ENCODE measurements at places on chromosomes 6 and 20. TPM values are rescaled to one million over a fixed set of nuclear protein-coding genes. Genes with fewer than 3 reads are reported as not detected.

Gene PTCHD4
- total RNA-seq = not detected

Gene DEFB132
- not detected for total RNA-seq

Gene SLA2
- total RNA-seq = 59.6 TPM

Gene MAP3K5
- 8.8 TPM for total RNA-seq

Gene GNAS-AS1
- 0.64 TPM for total RNA-seq

Gene HCRTR2
- not detected for total RNA-seq

Gene NEDD9
- 36.9 TPM for total RNA-seq

Gene GRIK2
- not detected for total RNA-seq

Gene FABP7
- not detected for total RNA-seq

Gene SLC9A8
- total RNA-seq = 15.7 TPM

Gene NINL
- total RNA-seq = 3.5 TPM

Gene REM1
- total RNA-seq = not detected

Gene EDN3
- not detected for total RNA-seq

Gene EPHA7
- total RNA-seq = not detected

Gene MAN1A1
- total RNA-seq = 43.7 TPM

Gene PAX1
- total RNA-seq = not detected

Gene PDE10A
- total RNA-seq = not detected

Gene WFDC5
- not detected for total RNA-seq

Gene CLDN20
- total RNA-seq = 0.21 TPM

Gene VIP
- total RNA-seq = not detected

Gene CHRNA4
- total RNA-seq = not detected

Gene ECT2L
- not detected for total RNA-seq

Gene PNLDC1
- 0.97 TPM for total RNA-seq

Gene CLVS2
- total RNA-seq = not detected

Gene CST2
- not detected for total RNA-seq

Gene TP53TG5
- total RNA-seq = not detected

Gene SLC22A3
- total RNA-seq = not detected
